Karpas-422 (cell line): ENCODE measurements at places on chromosomes 11 and 22. TPM values are rescaled to one million over a fixed set of nuclear protein-coding genes. Genes with fewer than 3 reads are reported as not detected.

DNA sequence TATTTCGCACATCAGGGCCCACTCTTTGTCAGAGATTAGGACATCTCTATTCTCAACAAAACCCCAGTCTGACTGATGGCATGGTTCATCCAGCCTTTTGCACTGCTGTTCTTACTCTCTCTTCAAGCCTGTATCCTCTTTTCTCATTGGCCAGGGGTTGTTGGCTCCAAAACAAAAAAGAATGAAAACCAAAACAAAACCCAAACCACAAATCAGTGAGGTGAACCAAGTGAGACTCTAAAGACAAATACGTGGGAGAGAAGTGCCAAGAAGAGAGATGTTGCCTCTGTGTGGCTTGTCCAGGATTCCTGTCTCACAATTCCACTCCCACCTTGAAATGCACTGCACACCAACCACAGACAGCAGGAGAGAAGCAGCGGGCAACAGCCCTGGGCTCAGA, 278.9 kb upstream of the NARS2 start:
- no peak overlapping the region for H3K27ac ChIP-seq
- H3K27me3 ChIP-seq: no peaks in the 10 kb centered on the region
- H3K36me3 ChIP-seq: no peaks in the 10 kb centered on the region
- no peak for DNase-seq
- H3K4me1 ChIP-seq: no peaks in the 10 kb centered on the region

DNA sequence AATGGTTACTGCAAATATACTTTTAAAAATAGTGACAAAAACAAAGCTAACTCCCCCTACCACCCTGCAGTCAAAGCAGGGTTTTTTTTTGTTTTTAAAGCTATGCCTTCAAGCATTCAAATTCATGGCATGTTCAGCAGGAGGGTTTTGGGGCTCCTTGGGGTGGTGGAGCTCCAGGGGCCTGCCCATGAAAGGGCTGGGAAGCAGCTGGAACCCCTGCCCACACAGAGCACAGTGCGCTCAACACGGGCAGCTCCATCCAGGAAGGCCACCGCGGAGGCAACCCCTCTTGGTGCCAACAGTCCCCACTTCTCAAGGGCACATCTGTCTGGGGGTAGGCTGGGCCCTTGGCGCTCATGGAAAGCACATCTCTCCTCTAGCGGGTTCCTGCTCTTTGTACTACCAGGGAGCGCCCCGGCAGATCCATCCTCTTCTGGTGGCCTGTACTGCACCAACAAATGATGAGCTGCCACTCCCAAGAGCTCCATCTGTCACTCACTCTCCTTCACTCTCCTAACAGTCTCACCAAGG, 16.6 kb upstream of the PHLDA2 start:
- H3K36me3 ChIP-seq: peaks cover 79% of the 10 kb centered on the region
- no peak for DNase-seq
- H3K27ac ChIP-seq: no peak overlapping the region

DNA sequence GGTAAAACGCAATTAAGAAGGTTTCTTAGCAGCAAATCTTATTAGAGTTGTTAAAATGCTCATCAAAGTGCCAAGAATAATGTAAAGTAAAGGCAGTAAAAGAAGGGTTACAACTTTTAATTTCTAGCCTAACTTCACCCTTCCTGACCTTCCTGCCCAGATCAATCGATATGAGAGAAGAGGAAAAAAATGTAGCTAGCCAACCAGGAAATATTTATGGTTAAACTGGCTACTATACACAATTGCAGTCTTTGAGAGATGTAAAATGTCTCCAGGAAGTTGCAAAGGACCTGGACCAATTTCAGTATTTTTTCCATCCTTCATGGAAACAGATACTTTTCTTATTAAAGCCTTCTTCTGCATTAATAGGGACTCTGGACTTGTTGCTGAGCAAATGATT, 141.8 kb upstream of the CCDC90B start:
- H3K4me3 ChIP-seq: no peak overlapping the region
- H3K4me1 ChIP-seq: no peaks in the 10 kb centered on the region
- H3K27ac ChIP-seq: no peak overlapping the region
- no peaks in the 10 kb centered on the region for H3K27me3 ChIP-seq
- DNase-seq: no peak

DNA sequence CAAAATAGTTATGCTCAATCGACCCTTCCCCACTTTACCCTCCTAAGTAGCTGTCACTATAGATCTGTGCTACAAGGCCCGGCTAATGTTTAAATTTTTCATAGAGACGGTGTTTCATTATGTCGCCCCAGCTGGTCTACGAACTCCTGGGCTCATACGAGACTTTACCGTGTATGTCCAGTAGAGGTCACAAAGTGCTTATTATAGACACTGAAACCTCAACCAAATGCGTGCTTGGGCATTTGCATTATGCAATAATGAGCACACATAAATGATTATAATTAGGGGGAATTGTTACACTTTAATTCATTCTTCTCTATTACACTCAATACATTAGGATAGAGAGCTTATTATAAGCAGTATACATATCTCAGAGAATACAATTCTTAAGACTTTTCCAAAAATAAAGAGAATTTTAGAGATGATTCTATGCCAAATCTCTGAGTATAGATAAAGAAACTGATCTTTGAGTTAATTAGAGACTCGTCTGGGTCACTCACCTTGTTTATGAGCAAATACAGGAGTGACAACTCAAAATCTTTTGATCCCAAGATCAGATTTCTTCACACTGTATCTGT, 12.5 kb upstream of the MRPL16 start:
- no peaks in the 10 kb centered on the region for H3K36me3 ChIP-seq
- peaks cover 19% of the 10 kb centered on the region for H3K4me1 ChIP-seq
- DNase-seq: peak; percentile 68
- H3K27ac ChIP-seq: no peak overlapping the region
- no peak overlapping the region for H3K4me3 ChIP-seq
- H3K27me3 ChIP-seq: no peaks in the 10 kb centered on the region

DNA sequence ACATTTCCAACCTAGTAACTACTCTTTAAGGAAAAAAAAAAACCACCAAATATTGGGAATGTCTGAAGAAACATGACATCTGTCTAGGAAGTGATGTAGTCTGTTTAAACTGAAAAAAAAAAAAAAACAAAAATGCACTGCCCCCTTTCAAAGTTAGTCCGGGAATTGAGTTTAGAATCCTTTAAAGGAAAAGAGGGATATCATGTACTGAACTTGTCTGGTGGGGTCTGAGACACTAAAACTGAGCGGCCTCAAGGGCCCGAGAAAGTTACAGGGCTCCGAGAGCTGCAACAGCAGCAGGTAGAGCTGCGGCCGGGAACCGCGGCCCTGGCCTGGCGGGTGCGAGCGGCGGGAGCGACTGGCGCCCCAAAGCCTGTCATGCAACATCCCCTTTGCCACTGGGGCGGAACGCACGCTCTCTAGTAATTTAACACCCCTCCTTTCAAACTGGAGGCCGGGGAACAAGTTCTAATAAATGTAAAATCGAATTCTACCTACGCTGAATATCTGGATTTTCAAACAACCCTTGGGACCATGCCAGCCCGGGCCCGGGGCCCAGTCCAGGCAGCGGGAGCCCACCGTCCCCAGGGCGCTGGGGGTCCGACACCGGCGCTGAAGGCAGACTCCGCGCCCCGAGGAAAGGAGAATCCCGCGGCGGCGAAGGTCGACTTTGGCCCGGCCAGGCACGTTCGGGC, 736 bp downstream of the RDX start:
- H3K4me1 ChIP-seq: peaks cover 11% of the 10 kb centered on the region
- H3K27me3 ChIP-seq: no peaks in the 10 kb centered on the region; the same call in 1 of the 2 replicates
- H3K27ac ChIP-seq: no peak overlapping the region
- DNase-seq: peak; percentile 84

GRCh38 chr11:34492806-34493414, 20.7 kb downstream of the ELF5 start:
- H3K4me3 ChIP-seq: no peak overlapping the region
- DNase-seq: peak; percentile 84
- H3K36me3 ChIP-seq: no peaks in the 10 kb centered on the region
- H3K27ac ChIP-seq: no peak overlapping the region

DNA sequence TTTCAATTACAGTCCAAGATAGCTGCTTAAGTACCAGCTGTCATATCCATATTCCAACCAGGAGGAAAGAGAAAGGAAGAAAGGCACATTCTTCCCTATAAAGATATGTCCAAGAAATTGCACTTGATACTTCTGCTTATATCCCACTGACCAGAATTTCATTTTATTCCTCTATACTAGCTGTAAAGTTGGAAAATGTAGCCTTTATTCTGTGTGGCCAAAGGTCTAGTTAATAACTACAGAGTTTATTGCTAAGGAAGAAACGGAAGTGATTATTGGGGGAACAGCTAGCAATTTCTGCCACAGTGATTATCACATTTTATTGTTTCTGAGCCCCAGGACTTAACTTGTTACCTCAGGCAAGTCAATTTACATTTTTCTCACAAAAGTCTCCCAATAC, 213.8 kb downstream of the TTC28 start:
- H3K27me3 ChIP-seq: no peaks in the 10 kb centered on the region
- H3K4me1 ChIP-seq: no peaks in the 10 kb centered on the region

DNA sequence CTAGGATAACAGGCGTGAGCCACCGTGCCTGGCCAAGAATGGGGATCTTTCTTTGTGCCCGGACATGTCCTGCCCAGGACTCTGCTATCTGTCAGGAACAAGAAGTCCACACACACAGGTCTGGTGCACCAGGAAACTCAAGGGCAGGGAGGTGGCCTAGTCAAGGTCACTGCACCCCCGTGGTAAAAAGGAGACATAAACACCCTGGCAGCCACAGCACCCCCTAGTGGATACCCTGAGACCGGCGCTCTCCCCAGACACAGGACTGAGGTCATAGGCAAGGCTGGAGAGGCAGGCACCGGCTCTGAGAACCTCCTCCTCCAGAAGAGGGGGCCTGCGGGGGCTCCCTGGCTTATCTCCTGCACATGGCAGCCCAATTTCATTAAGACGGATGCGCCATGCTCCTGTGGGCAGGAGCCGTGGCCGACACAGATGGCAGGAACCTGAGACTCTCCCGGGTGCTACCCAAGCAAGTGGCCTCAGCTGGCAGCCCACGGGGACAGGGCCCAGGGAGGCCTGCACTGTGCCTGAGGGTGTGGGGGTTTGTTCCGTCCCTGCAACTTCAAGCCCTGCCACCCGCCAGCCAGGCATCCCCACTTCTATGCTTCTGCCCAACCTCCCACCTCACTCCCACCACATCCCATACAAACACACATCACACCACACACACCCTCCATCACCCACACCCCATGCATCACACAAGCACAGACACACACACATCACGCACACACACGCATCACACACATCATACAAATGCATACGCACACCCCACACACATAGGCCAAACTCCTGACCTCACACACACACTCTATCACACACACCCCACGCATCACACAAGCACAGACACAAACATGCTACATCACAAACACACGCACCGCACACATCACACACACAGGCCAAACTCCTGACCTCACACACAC, 19.6 kb downstream of the MACROD1 start:
- H3K27me3 ChIP-seq: no peaks in the 10 kb centered on the region
- peak; percentile 92 for DNase-seq
- no peaks in the 10 kb centered on the region for H3K36me3 ChIP-seq
- H3K4me1 ChIP-seq: no peaks in the 10 kb centered on the region
- H3K27ac ChIP-seq: no peak overlapping the region
- H3K4me3 ChIP-seq: no peak overlapping the region

Gene SEPTIN5
- not detected in 2 replicates for total RNA-seq

Gene TMEM151A
- not detected in 2 replicates for total RNA-seq
